ENCODE measurements at places on chromosomes 2 and 18.

- DNase-seq: no peak
Measured at GRCh38 chr18:26207937-26208336, 18.3 kb upstream of the TAF4B start.

DNA sequence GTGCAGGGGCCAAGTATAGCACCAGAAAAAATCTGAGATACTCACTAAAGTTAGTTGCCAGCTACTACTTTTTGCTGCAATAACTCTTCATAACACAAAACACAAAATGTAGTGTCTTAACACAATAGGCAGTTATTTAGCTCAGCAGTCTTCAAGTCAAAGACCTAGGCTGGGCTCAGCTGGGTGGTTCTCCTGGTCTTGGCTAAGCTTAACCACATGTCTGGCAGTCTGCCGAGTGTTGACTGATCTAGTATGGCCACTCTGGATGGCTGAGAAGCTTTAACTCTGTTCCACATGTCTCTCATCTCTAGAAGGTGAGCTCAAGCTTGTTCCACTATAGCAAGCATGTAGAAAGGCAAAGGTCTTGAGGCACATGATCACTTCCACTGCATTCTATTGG lies 451.6 kb downstream of the SOX11 start:
- no peak for DNase-seq

GRCh38 chr18:57410749-57411148 lies 24.4 kb upstream of the ONECUT2 start:
- DNase-seq: no peak

DNA sequence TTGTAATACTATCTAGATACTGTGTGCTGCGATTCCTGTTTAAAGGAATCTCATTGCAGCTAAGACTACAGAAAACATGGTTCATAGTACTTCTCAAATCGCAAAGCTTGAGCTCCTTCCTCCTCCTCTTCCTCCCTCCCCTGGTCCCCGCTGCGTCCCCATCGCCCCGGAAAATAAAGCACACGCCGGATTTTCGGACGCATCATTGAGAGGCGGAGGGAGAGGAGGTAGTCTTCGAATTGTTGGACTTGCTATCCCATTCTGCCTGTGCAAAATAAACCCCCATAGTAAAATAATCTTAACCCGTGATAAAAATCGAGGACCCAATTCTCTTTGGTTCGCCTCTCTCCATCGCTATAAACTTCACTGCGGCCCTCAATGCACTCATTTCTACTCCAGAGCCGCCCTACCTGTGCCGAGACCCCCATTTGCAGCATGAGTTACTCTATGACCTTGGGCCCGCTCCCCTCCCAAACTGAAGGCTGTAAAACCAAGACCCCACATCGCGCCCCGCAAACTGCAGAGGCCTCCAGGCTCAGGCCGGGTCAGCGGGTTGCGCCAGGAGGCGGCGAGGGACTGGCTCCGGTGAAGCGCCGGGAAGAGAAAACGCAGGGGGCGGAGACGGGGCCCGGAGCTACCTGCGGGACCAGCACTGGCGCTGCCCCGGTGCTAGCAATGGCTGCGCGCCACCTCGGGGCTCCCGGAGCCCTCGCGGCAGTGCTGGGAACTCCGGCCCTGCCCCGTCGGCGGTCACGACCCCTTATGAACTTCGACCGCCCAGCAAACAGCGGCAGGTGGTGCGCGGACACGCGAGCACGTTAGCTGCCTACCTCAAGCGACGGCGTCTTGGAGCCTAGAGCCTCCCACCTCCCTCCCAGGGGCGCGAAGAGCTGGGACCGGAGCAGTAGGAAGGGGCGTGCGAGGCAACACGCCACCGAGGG lies 649 bp downstream of the ESCO1 start:
- DNase-seq: no peak

GRCh38 chr2:33636001-33636400 lies 36.9 kb upstream of the FAM98A start:
- no peak for DNase-seq

- no peak for DNase-seq
Measured at GRCh38 chr2:10326151-10326616, 23.5 kb downstream of the HPCAL1 start.

DNA sequence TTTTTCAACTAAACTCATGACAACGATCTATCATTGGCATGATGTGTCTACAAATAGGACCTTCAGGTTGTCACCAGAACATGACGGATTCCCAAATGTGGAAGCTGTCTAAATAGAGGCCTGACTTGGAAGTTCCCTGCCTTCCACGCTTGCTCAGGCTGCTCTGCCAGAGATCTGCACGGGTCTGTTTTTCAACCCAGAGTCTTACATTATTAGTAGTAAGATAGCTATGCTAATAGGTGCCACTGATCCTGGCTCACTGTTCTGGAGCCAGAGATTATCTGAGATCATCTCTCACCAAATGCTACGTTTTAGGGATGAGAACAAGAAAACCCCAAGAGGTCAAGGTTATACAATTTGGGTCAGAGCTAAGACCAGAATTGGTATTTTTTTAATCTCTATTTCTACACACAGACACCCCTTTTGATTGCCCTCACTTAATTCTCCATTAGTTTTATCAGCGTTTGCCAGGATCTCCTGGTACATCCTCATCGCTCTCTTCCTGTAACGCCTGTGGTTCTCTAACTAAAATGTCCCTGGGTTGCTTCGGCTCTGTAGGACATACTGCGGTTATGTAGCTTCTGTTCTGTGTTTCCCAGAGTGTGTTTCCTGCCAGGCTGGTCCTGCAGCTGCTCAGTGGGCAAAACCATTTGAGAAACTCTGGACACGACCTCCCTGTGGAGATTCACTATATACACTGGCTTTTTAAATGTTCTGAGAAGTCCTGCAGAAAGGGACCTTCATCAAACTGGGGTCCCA lies 5.7 kb downstream of the CDC42EP3 start:
- no peak for DNase-seq

DNA sequence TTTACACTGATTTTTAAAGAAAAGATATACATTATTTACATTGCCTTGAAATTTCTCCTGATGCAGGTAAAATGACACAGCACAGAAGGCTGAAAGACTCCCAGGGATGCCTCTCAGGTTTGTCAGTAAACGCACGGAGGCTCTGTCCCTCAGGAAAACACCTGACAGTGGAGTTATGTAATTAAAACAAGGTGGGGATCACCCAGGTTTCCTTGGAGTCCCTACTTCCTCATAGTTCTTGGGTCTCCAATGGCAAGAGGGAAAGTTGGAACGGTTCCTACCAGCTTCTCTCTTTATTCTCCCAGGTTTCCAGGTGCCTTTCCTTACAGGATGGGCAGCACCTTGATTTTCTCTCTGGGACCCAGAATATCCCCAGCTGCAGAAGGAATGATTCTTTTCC lies 654.8 kb downstream of the SLC4A3 start:
- no peak for DNase-seq

DNA sequence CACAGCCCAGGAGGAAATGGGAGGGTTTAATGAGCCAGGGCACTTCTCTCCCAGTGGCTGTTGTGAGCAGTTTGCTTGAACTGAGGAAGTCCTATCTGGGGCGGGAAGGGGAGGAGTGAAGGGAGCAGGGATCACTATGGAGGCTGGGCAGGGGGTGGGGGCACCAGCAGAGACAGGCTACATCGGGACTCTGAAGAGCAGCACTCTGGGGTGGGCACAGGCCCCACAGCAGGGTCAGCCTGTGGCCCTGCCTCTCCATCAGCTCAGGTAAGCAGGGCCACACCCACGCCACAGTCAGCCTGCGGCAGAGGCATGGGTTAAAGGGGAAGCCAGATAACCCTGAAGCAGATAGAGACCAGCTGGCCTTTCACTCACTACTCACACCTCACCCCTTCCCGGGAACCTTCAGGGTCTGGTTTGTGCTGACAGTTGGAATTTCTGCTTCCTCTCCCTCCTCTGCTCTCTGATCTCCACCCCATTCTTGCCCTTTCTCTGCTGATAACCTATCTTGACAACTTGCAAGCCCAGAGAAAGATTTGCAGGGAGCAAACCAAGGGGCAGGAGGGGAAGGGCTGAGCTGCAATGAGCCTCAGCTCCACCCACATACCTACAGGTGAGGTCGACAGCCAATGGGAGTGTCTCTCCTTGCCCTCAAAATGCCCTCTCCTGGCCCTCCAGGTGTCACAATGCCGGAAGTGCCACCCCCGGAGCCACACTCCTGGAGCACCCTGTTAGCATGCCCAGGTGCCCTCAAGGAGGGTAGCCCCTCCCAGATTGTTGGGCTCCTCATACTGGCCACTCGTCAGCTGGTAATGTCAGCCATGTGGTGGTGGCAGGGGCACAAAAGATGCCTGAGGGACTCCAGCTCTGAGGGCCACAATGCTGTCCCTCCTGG lies 3.7 kb downstream of the SIGLEC15 start:
- no peak for DNase-seq

GRCh38 chr2:24238158-24238557 lies 63.3 kb downstream of the FAM228A start:
- DNase-seq: no peak

DNA sequence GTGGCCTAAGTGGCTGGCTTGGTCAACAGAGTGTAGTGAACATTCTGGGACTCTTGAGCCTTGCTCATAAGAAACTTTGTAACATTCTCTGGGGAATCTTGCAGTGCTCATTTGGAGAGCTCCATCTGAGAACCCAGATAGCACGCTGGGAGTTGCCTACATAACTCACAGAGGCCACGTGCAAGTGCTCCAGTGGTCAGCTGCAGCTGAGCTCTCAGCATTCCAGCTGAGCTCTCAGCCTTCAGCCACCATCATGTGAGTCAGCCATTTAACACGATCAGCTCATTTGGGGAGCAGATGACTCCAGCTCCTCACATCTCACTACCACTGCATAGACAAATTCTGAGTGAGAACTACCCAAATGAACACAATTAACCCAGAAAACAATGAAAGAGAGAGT lies 25.5 kb upstream of the CTNNA2 start:
- DNase-seq: no peak

DNA sequence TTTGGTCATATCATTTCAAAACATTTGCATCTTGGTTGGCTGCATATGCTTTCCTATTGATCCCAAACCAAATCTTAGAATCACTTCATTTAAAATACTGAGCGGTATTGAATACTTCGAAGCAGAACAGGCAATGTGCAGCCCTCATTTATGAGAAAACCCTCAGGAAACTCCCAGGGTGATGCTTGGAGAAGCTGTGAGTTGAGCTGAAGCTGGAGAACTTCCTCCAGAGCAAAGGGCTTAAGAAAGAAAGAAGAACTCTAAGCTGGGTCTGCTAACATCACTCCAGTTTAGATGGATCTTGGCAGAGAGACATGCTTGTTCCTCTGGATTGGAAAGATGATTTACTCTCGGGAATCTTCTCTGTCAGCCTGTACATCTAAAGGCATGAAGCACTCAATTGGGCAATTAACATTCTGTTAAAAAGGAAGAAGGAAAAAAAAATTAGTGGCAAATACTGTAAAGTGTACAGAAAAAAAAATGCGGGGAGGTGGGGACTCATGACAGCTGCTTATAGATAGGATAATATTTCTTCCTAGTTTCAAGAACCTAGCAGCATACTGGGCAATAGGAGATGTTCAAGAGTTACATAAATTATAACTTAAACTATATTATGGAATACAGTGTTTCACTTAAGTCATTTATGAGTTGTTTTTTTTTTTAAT lies 49.5 kb downstream of the ATIC start:
- no peak for DNase-seq

DNA sequence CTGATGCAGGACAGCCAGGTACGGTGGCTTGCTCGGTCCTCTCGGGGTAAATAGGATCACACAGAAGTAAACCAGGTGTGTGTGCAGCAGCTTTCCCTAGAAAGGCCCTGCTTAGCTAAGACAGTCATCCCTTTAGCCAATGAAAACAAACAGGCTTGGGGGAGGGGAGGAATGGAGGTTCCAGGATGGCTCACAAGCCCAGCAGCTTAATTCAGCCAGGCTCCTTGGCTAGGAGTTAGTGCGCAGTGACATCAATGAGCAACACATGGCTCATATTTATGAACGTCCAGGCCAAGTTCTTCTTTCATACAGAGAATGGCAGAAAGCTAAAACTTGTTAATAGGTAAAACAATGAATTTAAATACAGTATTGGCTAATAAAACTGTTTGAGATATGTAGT lies 10.2 kb downstream of the IAH1 start:
- no peak for DNase-seq

GRCh38 chr18:31102941-31103340 lies 720 bp upstream of the DSC2 start:
- no peak for DNase-seq

- DNase-seq: no peak
Measured at GRCh38 chr2:186058614-186059013, 320.0 kb downstream of the FSIP2 start.

- DNase-seq: no peak
Measured at GRCh38 chr2:46378616-46379015, 81.4 kb downstream of the EPAS1 start.

GRCh38 chr2:226256237-226256636 lies 543.4 kb downstream of the IRS1 start:
- DNase-seq: no peak

GRCh38 chr2:42949125-42949524 lies 156.7 kb upstream of the HAAO start:
- DNase-seq: no peak

DNA sequence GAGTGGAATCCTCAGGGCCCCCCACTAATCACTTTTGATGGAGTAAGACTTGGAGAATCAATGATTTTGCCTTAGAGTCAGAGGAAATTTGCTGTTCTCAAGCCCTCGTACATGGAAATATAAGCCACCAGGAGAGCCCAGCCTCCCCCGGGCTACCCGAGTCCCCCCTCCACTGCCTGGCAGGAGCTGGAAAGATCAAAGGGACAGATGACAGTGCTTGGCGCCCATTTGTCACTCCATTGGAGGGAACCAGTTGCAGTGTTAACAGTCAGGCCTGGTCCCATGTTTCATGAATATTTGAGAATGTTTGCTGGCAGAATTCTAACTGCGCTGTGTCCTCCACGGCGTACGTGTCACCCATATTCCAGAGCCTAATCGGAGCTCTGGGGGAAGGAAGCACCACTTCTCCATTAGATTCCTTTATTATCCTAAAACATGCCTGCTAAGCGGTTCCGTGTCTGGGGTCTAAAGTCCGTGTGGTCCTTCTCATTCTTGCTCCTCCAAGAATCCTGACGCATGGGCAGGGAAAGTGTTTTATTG lies 202.4 kb downstream of the KLHL29 start:
- no peak for DNase-seq

DNA sequence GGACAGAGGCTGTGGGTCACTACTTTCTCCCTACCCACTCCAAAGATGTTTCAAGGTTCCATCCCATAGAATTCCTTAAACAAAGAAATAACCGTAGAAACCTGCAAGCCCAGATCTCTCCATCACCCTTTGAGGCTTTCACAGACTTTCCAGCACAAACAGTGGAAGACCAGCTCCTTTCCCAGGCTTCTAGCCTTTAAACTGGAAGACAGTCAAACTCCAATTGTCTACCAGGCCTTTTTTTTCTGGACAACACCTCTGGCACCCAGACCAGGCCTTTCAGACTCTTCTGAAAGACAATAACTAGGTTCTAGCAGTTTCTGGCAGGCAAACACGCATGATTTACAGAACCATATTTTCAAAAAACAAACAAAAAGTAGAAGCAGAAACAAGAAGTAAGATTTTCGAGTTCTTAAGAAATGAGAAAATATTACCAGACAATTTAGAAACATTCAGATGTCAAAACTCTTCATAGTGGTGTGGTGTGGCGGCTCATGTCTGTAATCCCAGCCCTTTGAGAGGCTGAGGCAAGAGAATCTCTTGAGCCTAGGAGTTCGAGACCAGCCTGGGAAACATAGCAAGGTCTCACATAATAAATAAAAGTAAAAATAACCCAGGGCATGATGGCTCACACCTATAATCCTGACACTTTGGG lies 106.8 kb upstream of the MSH2 start:
- DNase-seq: no peak

All from stimulated activated CD8-positive, alpha-beta memory T cell treated with anti-CD3 and anti-CD28 coated beads, Interleukin-15, amount 100 ng/mL, for 4 hours (primary cell).